Astrocyte (in vitro differentiated cells and primary cell): ENCODE measurements at places on chromosomes 3 and 15.

- no peak for DNase-seq
These were observed 1.9 kb upstream of the ALS2CL start for GRCh38 chr3:46695177-46695961.

GRCh38 chr3:67940210-67940952 is 286.0 kb upstream of the SUCLG2 start:
- no peak for DNase-seq

DNA sequence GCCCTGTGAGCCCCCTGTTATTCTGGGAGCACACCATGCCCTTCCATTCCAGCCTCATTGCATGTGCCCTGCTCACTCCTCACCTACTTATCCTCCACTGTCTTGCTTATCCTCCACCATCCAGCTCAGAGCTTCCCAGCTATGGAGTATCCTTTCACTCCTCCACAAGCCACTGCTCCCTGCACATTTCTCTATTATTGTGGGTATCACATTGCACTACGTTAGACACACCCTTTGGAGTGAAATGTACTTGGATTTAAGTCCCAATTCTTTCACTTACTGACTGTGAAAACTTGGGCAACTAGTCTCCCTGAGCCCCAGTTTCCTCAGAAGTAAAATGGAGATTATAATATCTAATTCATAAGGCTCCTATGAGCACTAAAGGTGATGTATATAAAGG is 4.3 kb downstream of the MASP1 start:
- DNase-seq, result no peak

GRCh38 chr3:63474828-63475518 is 177.5 kb upstream of the SNTN start:
- no peak for DNase-seq

DNA sequence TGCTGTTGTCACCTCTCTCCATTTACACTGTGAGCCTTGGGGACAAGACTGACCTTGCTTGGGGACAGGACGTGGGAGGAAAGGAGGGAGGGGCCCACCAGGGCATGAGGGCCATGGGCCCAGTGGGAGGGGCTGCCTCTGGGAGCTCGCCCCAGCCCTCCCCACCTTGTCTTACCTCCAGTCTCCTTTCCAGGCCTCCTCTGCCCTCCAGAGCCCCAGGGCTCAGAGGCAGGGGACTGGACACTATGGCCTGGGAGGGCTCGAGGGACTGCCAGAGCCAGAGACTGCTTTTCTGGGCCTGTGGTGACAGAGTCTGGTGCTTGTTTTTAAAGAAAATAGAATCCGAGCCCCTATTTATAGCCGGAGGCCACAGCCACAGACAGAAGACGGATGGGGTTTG is 10.2 kb downstream of the CSPG4 start:
- no peak for DNase-seq

DNA sequence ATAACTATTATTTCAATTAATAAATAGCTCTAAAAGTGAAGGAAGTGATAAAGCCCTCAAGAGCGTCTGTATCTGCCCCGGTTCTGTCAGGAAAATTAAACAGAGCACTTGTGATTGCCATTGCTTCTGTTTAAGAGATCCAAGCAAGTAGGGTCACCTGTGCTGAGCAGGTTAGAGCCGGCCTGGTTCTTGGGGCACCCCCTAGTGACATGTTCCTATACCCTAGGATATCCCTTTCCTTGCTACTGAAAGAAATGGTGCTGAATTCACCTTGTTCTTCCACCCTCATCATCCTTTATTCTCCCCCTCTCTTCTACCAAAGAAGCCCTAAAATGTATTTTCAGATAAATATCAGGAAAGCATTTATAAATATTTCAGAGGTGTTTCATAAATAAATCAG is 323.5 kb downstream of the RORA start:
- no peak for DNase-seq

DNA sequence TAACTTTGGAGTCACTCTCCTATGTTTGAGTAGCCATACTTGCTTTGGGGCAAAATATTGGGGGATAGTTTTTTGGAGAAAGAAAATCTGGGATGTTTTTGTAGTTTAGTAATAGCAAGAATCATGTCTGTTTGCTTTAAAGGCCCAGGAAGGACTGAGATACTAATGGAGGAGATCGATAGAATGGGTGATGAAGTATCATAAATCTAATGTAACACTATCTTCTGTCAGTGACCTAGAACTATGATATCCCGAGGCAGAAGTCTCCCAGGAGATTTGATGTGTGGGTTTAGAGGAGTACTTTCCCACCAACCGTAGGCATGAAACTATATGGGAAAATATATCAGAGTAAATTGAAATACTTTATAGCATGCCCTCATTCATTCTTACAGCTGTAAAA is 21.0 kb upstream of the NFKBIZ start:
- no peak for DNase-seq

DNA sequence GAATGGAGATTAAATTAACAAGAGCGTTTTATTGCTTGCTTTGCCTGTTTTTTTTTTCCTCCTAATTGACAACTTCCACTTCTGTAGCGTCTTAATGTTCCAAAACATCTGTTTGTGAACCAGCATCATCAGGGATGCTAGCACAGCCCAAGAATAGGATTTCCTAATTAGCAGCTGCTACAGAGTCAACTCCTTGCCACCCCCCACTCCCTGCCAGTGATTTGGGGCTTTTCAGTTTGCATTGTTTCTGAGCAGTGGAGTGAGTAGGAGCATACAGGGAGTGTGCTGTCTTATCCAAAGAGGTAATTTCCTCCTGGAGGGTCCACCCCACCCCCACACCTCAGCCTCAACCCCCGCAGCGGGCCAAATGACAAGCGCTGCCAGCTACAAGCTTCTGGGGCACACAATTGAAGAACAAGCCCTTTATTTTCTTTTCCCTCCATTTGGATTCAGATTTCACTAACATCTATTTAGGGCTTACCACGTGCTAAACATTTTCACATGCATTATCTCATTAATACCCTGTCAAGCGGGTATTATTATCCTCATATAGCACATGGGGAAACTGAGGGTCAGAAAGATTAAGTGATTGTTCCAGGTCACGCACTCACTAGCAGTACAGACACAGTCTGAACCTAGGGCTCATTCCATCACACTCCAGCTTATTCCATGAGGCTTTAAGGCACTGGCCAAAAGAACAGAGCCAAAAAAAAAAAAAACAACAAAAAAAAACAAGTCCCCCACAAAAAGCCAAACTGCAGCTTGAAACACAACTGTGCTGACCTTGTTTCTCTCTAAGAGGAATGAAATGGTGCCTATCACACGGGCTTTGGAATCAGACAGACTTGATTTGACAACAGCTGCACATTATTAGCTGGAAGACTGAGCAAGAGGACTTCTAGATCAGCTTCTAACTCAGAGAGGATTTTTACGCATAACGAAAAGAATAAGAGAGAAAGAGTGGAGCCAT is 16.4 kb downstream of the HEG1 start:
- DNase-seq, result no peak

GRCh38 chr15:38227941-38228340 is 24.7 kb upstream of the SPRED1 start:
- DNase-seq, result no peak

- no peak for DNase-seq
These were observed 44.0 kb downstream of the ADAMTS17 start for GRCh38 chr15:100297812-100298211.

DNA sequence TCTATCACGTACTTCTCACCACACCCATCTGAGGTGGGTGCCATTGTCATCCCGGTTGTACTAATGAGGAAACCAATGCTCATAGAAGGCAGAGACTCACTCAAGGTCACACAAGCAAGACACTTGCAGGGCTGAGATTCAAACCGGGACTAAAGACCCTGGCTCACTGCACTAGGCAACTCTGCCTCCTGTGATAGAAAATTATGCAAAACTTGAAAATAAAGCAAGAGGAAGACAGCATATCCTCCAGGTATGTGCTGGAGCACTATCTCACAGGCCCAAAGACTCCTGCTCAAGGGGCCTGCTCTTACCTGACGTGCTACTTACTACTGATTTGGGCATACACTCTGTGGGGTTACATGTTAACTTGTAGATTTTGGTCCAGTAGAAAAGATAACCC is 25.6 kb downstream of the ANXA2 start:
- no peak for DNase-seq

DNA sequence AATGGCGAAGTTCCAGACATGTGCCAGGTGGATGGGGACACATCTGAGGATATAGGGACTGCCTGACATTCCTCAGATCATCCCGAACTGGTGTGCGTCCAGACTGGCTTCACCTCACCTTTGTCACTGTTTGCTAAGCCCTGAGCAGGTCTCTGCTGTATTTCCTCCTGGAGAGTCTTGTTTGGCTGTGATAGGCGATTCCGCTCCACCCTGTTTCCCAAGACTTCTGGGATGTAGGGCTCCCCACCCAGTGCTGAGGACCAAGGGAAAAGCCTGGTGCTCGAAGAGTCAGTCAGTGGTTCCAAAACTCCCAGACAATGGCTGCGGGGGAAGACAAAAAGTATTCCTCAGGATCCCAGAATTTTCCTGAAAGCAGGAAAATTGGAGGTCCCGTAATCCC is 11.1 kb upstream of the FURIN start:
- DNase-seq, result no peak

GRCh38 chr15:94602754-94603470 is 371.6 kb downstream of the MCTP2 start:
- no peak for DNase-seq

- DNase-seq, result no peak
These were observed 97.2 kb downstream of the CHST2 start for GRCh38 chr3:143216709-143217182.

DNA sequence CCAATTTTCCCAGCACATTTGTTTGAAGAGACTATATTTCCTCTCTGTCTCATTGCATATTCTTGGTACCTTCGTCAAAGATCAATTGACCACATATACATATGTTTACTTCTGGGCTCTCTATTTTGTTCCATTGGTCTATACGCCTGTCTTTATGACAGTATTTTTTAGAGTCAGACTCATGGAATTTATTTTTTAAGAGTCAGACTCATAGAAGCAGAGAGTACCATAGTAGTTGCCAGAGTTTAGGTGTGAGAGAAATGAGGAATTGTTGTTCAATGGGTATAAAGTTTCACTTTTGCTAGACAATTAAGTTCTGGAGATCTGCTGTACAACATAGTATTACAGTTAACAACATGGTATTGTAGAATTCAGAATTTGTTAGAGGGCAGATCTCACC is 27.1 kb downstream of the PLA2G4F start:
- no peak for DNase-seq

DNA sequence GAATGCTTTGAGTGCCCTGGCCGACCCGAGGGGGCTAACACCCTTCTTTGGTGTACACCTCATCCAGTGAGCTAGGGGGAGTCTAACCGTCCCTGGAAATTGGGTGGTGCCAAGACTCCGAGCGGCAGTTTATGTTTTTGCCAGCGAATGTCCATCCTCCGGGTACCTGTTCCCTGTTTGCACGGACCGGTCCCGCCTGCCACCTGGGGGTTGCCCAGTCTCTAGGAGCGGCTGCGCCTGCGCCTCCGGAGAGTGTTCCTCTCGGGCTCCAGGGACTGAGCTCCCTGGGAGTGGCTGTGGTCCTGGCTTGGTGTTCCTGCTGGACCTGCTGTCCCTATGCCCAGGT is 913 bp upstream of the WNT7A start:
- no peak for DNase-seq

- no peak for DNase-seq
These were observed 208.3 kb downstream of the TJP1 start for GRCh38 chr15:29613951-29614382.

DNA sequence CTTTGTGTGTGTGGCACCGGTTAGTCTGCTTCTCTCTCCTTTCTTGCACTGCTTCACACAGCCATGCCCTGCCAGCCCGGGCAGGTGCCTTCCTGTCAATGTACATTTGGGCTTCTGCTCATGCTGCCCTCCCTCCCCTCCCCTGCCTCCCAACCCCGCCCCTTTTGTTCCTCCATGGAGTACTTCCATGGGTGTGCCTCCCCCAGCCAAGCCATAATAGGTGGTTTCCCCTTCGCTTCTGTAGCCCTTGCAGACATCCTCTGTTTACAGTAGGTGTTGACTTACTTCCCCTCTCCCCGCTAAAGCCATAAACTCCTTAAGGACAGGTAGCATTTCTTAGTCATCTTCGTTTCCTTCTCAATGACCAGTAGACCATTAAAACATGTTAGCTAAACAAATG is 31.8 kb upstream of the CRTC3 start:
- no peak for DNase-seq

DNA sequence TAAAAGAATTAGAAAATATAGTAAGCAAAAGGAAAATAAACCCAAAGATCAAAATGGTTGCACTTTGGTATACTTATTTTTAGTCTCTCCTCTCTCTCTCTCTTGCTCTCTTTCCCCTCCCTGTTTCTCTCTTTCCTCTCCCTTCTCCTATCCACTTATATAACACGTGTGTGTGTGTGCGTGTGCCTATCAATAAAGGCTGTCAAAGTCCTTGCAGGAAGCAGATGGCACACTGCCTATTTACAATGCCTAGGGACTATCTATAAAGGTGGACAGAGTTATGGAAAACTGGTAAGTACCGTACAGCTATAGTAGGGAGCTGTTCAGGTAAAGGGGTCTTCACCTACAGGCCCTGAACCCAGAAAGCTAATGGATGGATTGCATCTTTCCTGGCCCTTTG is 161.6 kb downstream of the SQOR start:
- no peak for DNase-seq
